ENCODE measurements at places on chromosomes 5 and 9. TPM values are rescaled to one million over a fixed set of nuclear protein-coding genes. Genes with fewer than 3 reads are reported as not detected.

The GLDC gene
- 1.3 TPM for total RNA-seq

The ADAMTS2 gene
- total RNA-seq = 49.3 TPM

The TMC1 gene
- 0.69 TPM for total RNA-seq

The TSSK1B gene
- 0.10 TPM for total RNA-seq

The PROB1 gene
- 1.7 TPM for total RNA-seq

The TUSC1 gene
- total RNA-seq = 10.2 TPM

The FAT2 gene
- 26.5 TPM for total RNA-seq

The GRIN3A gene
- total RNA-seq = 0.49 TPM

The NRG2 gene
- 0.99 TPM for total RNA-seq

The NUTM2F gene
- total RNA-seq = not detected

The PCDHGA7 gene
- 3.5 TPM for total RNA-seq

The WHRN gene
- 2.0 TPM for total RNA-seq

The DIRAS2 gene
- 1.9 TPM for total RNA-seq

The PGM5 gene
- total RNA-seq = 13.8 TPM

The CARTPT gene
- total RNA-seq = not detected

The PLGRKT gene
- 16.5 TPM for total RNA-seq

The PLCXD3 gene
- total RNA-seq = 0.10 TPM

The SLC34A3 gene
- not detected for total RNA-seq

The ARID3C gene
- total RNA-seq = not detected

The FOXD1 gene
- total RNA-seq = 1.4 TPM

The CENPH gene
- total RNA-seq = 8.7 TPM

The FOXD4 gene
- 0.10 TPM for total RNA-seq

The TAS2R1 gene
- total RNA-seq = not detected

The PPIC gene
- total RNA-seq = 25.5 TPM

The NR5A1 gene
- total RNA-seq = not detected

The IFNA13 gene
- total RNA-seq = not detected

The HACD4 gene
- total RNA-seq = 4.7 TPM

The TAL2 gene
- 1.7 TPM for total RNA-seq

The SPAG8 gene
- total RNA-seq = 1.2 TPM

The SLCO6A1 gene
- not detected for total RNA-seq

The IRF1 gene
- total RNA-seq = 11.0 TPM

The MAN2A1 gene
- total RNA-seq = 53.0 TPM

The MACROH2A1 gene
- total RNA-seq = 127 TPM

The TMEM215 gene
- 0.39 TPM for total RNA-seq

The GCNT4 gene
- total RNA-seq = 2.4 TPM

The KLF9 gene
- total RNA-seq = 10.3 TPM

The GPR21 gene
- 4.3 TPM for total RNA-seq

The RLN2 gene
- total RNA-seq = not detected

The PTPN3 gene
- total RNA-seq = 13.3 TPM

The LMX1B gene
- 1.2 TPM for total RNA-seq

The AQP7 gene
- total RNA-seq = 37.0 TPM

The PCDHA6 gene
- total RNA-seq = 0.30 TPM

The CAMK2A gene
- 4.0 TPM for total RNA-seq

The SLC25A2 gene
- total RNA-seq = 1.4 TPM

The ACER2 gene
- total RNA-seq = 3.8 TPM

The TMEM161B gene
- total RNA-seq = 24.9 TPM

The SPOCK1 gene
- total RNA-seq = 7.0 TPM

The SPATA6L gene
- total RNA-seq = 2.1 TPM

The SERF1A gene
- 5.6 TPM for total RNA-seq

All from skin of body (tissue), 3 donors.